NCI-H2081 (cell line): ENCODE measurements at places on chromosomes 4 and X.

GRCh38 chrX:133364196-133364595, 51.1 kb downstream of the GPC4 start:
- DNase-seq, result no peak

- no peak for DNase-seq
Observed at GRCh38 chrX:132776486-132777210, 181.8 kb downstream of the HS6ST2 start.

GRCh38 chr4:67130411-67130810, 414.9 kb downstream of the CENPC start:
- DNase-seq, result no peak

GRCh38 chr4:176150356-176150682, 45.1 kb downstream of the SPATA4 start:
- peak; percentile 0 for DNase-seq

DNA sequence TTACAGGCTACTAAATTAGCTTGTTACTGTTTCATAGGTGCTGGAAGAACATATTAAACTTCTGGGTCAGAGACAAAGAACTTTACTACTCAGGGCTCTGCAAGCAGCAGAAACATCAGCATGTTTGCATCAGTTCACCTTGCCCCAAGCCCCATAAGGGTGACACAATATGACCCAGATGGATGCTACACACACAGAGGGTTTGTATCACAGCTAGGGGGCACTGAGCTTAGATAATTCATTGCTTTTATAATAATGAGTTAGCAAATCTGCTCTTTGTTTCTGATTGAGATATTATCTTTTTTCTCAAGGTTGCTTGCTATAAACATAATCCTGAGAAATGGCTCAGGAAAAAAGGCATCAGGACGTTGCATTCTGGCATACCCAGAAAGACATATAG, 4.8 kb upstream of the SYNPO2 start:
- DNase-seq, result no peak

DNA sequence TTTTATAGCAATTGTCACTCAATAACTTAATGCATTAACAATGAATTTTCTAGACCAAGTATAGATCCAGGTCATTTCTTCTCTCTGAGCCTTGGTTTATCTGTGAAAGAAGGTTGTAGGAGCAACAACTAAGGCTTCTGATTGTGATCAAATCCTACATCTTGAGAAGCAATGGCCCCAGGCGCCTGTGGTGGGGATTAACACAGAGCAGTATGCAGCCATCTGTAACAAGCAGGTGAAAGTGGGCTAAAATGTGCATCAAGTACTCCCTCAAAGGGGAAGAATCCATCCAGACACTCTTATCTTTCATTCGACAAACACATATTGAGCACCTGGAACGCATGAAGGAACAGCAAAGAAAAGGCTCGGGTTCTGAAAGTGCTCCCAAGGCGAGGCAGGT, 19.1 kb upstream of the SETD7 start:
- no peak for DNase-seq

- DNase-seq, result no peak
Observed at GRCh38 chr4:100981447-100982204, 365.7 kb downstream of the PPP3CA start.

GRCh38 chrX:11786862-11787261, 28.8 kb downstream of the MSL3 start:
- DNase-seq, result no peak

- no peak for DNase-seq
Observed at GRCh38 chr4:152996111-152996571, 60.0 kb downstream of the FHDC1 start.

DNA sequence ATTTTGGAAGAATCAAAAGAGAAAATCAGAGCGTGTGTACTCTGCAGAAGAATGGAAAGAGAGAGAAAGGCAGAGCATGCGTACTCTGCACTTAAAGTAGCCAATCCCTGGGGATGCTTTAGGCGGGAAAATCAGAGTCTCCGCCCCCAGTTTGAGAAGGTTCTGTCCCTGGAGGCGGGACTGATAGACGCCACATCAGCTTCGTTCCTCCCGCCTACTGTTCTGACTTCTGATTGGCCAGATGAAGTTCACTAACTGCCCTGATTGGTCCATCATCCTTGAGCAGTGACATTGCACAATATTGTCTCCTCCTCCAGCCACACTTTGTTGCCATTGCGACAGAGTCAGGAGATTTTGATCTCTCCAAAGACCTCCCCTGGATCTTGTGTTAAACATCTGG, 23.8 kb downstream of the SSX1 start:
- DNase-seq, result no peak

- no peak for DNase-seq
Observed at GRCh38 chr4:22814906-22815305, 122.2 kb downstream of the GBA3 start.

GRCh38 chr4:181488926-181489325, 754.3 kb upstream of the TENM3 start:
- no peak for DNase-seq

GRCh38 chr4:156779042-156779441, 192.6 kb downstream of the PDGFC start:
- DNase-seq, result no peak

- no peak for DNase-seq
Observed at GRCh38 chrX:108323751-108324150, 114.5 kb downstream of the COL4A6 start.
